Activated T-helper 1 cell treated with anti-CD3 and anti-CD28 coated beads, Interleukin-2, amount 50 U/mL, for 16 hours (primary cell): ENCODE measurements at places on chromosomes 12 and 14.

- DNase-seq: no peak
These were observed 1758.1 kb upstream of the SEL1L start for GRCh38 chr14:83291714-83292113.

- no peak for DNase-seq
These were observed 17.6 kb downstream of the MON2 start for GRCh38 chr12:62484233-62484632.

DNA sequence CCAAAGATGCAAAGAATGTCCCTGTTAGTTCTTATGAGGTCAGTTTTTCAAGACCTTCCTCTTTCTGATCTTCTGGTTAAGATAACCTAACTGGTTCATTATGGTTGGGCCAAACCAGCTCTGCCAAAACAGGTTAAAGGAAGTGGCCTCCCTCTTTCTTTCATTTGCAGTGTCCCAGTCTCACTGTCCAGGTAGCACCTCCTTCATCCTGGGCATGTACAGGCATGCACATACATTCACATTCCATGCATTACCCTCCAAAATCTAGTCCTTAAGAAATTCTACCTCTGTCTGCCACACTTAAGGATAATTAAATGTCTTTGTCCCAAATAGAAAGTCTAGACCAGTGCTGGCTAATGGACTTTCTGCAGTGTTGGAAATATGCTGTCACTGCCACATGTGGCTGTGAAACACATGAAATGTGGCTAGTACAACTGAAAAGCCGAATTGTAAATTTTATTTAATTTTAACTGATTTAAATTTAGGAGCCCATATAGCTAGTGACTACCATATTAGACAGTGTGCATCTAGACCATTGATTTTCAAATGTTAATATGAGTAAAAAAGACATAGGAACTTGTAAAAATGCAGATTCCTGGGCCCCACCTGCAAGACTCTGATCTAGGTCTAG lies 169.3 kb downstream of the PCNX1 start:
- DNase-seq: no peak

GRCh38 chr14:71701990-71702389 lies 230.2 kb upstream of the RGS6 start:
- no peak for DNase-seq

DNA sequence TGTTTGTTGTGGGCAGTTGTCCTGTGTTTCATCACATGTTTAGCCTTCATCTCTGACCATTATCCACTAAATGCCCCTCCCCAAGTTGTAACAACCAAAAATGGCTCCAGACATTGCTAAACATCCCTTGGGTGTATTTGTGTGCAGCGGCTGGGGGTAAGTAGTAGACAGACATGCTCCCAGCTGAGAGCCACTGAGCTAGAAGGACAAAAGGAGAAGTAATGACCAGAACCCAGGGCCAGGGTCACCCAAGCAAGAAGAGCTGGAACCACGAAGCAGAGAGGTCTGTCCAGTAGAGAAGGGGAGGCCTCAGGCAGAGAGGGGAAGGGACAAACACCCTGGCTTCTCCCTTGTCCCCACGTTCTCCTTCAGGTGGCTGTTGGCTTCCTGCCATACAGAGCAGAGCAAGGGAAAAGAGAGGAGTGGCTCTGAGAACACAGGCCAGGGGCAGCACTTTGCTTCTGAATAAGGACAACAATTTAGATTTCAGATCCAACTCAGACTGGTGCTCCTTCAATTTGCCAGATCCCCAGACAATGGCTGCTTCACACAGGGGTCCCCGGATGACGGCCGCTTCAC lies 55.2 kb downstream of the NDUFA12 start:
- DNase-seq: no peak

DNA sequence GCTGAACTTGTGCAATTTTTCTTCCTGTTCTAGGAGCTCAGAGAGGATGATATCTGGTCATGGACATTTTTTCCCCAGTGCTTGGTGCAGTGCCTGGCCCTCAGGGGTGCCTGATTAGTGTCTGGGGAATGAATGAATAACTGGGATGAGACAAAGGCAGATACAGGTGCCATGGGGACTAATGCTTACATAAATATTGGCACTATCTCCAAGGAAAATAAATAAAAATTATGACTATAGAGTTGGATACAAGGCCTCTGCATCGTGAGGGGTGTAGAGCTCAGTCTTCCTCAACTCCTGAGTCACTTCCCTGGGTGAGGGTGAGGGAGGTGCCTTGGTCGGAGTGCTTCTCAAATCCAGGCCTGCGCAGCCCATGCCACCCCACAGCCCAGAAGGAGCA lies 188.6 kb downstream of the KCNA5 start:
- no peak for DNase-seq

- no peak for DNase-seq
These were observed 363.9 kb downstream of the CEP128 start for GRCh38 chr14:80577599-80577998.
